ENCODE measurements at places on chromosomes 5 and 9.

GRCh38 chr9:88723751-88724150, 188.8 kb downstream of the NXNL2 start:
- no peak for DNase-seq

DNA sequence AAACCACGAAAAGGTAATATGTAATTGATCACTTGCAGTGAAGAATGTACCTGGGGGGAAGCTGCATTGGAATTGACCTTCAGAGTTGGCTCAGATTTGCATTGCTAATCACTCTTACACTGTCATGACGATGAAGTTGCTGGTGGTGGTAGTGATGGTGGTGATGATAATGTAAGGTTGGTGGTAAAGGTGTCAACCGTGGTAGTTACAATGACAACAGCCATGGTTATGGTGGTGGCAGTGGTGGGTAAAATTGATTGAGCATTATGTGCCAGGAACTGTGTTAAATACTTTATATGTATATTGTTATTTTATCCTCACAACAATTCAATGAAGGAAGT, 282.4 kb downstream of the NR3C1 start:
- no peak for DNase-seq

DNA sequence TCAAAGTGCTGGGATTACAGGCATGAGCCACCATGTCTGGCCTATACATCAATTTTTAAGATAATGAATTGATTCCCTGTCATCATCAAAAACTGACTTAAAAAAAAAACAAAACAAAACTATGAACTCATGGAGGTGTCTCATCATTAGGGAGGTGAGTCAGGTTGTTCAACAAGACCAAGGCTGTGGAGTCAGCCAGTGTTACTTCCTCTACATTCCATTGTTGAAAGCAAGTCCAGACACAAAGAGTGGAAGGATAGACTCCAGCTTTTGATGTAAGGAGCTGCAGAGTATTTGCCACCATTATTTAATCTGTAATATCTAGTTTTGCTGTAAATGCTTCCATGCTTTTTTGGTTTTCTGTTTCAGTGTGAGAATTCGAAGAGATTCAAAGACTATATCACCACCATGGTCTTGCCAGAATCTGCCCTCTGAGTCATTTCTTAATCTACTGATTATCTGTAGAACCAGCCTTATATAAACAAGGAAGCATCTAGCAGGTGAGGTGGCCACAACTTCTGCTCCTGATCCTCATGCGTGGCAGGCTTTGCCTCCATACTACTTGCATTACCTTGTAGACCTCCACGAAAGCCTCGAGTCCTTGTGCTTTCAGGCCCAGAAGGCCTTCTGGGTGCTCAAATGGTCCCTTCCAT, 156.1 kb downstream of the FGF1 start:
- DNase-seq: no peak

DNA sequence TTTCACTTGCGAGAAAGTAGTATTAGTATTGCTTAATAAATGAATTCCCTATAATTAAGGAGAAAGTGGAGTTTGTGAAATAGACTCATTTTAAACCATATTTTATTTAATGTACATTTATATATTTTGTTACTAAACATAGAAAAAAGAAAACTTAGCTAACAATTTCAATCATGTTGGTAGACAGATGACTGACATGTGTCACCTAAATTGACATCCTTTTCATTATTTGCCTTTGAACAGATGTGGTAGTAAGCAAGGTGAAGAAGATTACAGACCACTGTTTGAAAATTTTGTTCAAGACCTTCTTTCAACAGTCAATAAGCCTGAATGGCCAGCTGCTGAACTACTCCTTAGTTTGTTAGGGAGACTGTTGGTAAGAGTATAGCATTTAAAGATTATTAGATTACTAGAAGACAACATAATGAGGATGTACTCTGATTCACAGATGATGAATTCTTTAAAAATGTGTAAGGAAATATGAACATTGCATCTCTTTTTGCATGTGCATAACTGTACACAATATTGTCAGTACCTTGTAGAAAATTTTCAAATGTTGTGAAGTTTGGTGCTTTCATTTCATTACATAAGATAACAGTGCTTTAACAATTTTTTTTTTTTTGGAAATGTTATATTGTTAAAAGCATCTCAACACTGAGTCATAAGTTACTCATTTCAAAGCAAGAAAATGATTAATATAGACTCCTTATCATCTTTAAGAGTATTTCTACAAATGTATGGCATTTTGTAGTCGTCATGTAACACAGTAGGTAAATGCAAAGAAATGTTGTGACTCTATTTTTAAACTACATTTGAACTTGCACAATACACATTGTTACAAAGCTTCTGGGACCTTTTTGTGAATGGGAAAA, 139.5 kb downstream of the NIPBL start:
- DNase-seq: no peak

- no peak for DNase-seq
Observed at GRCh38 chr5:83957188-83957587, 236.5 kb upstream of the HAPLN1 start.

DNA sequence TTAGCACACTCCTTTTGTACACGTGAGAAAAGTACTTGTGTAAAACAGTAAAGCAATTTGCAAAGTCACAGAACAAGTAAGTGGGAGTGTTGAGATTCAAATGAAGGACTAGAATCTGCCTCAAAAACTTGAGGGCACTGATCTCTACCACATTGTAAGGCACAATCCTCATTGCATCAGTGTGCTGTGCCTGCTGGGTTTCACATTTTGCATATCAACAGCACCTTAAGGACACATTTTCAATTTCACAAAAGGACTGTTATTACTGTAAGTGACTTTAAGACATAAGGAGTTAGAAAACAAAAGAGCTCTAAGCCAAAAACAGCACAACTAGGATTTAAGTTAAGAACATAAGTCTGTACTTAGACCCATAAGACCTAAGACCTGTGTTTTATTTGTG, 44.7 kb upstream of the HK3 start:
- no peak for DNase-seq

GRCh38 chr5:92907938-92908606, 672.9 kb downstream of the NR2F1-AS1 start:
- peak; percentile 42 for DNase-seq

DNA sequence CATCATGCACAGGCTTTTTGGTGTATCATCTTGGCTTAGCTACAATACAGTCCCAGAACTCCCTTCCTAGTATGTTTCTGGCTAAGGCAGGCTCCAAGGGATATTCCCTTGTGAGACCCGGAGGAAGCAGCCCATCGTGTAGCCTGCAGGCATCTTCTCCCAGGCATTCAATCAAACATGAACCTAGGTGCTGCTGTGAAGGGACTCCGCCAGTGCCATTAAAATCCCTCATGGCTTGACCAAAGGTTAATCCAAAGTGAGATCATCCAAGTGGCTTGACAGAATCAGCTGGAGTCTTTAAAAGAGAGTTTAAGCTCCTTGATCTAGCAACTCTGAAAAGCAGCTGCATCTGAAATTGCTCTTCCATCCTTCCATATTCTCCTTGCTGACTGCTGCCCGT, 333.9 kb downstream of the DIRAS2 start:
- no peak for DNase-seq

DNA sequence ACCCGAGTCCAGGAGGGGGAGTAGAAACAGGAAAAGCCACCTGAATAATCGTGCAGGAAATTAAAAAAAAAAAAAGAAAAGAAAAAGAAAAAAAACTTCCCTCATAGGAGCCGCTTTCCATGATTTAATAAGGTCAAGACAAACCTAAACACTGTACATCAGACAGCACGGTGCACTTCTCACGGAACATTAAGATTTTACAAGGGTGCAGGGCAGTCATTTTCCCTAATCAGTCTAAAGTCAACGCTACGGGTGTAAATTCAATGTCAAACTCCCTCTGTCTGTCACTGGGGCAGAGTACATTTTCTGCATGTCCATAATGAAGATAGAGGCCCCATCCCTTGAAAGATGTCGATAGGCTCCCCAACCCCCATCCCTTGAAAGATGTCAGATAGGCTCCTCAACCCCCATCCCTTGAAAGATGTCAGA, 139.7 kb downstream of the TSSK1B start:
- DNase-seq: no peak

DNA sequence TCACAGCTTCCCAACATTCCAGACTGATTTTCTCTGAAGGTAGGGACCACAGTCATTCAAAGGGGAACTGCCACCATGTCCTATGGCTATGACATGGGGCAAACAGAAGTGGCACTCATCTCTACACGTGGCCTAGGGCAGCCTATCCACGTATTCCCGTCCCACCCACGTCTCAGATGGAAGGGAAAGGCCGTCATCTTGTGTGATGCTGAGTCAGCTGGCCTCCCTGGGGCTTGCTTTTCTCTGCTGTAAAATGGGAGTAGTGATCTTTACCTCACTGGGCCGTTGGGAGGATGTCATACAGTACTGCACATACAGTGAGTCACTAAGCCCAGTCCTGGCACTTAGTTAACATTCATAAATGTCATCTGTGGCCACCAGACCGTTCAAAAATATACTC, 72.3 kb downstream of the RAPGEF1 start:
- no peak for DNase-seq

DNA sequence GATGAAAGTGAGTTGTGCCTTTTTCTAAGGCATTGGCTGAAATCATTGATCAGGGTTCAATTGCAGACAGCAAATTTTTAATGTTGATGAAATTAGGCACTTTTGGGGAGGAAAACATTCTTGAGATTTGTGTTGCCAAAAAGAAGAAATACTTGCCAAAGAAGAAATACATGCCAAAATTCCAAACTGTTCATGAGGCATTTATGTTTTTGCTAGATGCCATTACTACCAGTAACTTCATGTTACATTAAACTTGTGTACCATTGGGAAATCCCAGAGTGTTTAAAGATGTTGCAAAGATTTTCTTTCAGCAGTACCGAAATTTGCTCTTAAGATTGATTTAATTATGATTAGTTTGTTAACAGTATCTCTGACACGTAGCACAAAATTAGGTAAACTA, 7.0 kb downstream of the XRCC4 start:
- DNase-seq: no peak

DNA sequence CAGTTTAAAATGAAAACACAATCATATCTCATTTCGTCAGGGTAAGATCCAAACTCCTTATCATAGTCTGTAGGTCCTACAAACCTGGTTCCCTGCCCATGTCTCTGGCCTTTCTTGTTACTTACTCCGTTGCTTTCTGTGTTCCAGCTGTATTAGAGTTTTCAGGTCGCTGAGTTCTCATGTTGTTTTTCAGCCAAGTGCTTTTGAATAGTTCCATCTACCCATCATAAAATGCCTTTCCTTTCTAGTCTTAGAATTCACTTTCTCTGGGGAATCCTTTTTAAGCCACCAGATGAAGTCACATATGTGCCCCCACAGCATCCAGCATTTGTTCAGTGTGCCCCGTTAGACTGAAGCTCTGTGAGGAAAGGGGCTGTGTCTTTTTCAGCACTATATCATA, 228.7 kb downstream of the YTHDC2 start:
- DNase-seq: no peak

- no peak for DNase-seq
Observed at GRCh38 chr9:93674580-93675335, 98.4 kb downstream of the PHF2 start.

DNA sequence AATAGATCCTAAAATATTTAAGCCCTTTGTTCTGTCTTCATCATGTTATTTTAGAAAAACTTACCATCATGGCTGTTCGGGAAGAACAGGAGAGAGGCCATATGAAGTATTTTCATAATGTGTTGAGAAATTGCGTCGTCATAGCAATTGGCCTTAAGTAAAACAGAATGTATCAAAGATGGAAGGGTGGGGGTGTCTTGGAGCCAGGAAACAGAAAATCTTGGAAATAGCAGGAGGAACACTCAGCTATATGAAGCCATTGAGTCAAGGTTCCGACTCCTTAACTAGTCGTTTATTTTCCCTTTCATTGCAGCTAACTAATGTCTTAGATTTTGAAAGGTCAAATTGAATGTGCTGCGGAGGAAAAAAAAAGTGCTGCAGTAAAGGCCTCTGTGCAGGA, 1.3 kb downstream of the SPTAN1 start:
- peak; percentile 30 for DNase-seq

GRCh38 chr5:115068239-115069086, 101.2 kb downstream of the TRIM36 start:
- DNase-seq: no peak

- DNase-seq: no peak
Observed at GRCh38 chr5:38824821-38825220, 21.0 kb upstream of the OSMR start.

GRCh38 chr5:116424258-116424615, 150.4 kb downstream of the SEMA6A start:
- no peak for DNase-seq

DNA sequence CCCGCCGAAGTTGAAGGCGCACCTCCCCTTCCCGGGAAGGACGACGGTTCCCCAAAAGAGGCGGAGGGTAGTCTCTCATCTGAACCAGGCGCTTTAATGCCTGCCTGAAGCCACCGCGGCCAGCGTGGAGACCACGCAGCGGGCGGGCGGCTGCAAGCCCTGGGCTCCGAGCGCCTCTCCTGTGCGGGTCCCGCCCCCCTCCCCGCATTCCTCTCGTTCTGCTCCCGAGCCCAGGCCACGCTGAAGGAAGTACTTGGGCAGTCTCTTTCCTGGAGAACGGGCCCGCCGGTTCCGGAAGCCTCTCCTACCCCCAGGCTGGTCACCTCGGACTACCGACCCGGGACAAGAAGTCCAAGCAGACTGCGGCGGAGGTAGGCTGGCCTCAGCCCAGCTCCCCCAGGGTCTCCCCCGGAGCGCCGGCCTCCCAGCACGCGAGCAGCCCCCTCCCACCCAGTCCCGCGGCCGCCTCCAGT, 571 bp downstream of the PPIC start:
- DNase-seq: no peak

GRCh38 chr9:132234535-132234934, 72.7 kb downstream of the NTNG2 start:
- DNase-seq: no peak

DNA sequence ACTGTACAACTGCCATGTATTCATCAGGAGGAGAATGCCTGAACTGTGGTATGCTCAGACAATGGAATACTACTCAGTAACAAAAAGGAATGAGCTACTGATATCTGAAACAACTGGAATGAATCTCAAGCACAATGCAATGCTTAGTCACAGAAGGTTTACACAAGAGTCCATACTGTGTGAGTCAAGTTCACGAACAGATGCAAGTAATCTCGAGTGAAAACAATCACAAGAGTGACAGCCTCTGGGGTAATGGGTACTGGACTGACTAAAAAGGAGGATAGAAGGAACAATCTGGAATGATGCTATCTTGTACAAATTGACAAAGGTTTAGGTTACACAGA, 19.5 kb upstream of the GOLGA1 start:
- DNase-seq: no peak

DNA sequence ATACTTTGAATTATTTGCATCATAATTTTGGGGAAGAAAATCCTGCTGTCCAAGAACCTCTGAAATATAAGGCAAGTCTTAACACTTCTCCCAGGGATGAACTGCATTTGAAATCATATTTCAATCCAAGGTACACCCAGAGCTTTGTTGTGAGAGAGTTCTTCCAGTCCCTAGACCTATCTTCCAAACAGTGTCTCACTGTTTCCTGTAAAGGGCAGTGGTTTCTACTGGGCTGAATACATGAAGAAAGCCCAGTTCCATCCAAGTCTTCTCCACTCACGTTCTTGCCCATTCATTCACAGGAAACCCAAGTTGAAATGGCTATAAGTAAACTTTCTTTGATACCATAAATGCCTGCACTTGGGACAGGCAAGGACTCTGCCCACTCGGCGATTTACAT, 108.3 kb upstream of the LHFPL2 start:
- DNase-seq: no peak

GRCh38 chr5:141672841-141673813, 8.9 kb downstream of the ARAP3 start:
- DNase-seq: no peak

- DNase-seq: no peak
Observed at GRCh38 chr5:6404129-6404528, 25.8 kb upstream of the MED10 start.

All from right renal cortex interstitium (tissue), 3 donors.